CD8-positive, alpha-beta memory T cell (primary cell): ENCODE measurements at places on chromosomes 2 and 18.

DNA sequence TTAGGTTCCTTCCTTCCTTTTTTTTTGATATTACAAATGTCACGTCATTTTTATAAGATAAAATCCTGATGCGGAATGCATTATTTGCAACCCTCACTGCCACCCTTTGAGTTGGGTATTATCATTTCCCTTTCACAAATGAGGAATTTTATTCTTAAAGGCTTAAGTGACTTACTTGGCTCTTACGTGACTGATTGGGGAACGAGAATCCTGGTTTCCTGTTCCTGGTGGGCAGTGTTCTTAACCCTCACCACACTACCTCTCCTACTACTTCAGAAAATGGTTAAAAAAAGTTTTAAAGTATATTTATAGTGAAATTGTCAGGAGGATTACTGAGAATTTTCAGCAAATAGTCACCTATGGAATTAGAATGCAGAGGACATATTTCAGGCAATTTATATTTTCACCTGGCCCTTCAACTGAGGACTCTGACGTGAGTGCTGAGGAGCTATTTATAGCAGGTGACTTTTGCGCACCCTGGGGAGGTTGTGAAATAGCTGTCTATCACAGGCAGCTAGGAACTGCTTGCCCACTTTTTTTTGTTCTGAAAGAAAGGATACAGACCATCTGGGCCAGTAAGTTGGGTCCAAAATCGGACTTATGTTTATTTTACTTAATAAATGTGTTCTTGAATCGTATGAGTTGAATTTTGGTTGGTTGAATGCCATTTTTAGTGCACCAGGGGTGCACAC, 18.7 kb upstream of the RASGRP3 start:
- H3K27me3 ChIP-seq: no peaks in the 10 kb centered on the region
- no peak overlapping the region for H3K27ac ChIP-seq
- DNase-seq: no peak
- H3K4me1 ChIP-seq: no peaks in the 10 kb centered on the region
- no peak overlapping the region for H3K4me3 ChIP-seq

DNA sequence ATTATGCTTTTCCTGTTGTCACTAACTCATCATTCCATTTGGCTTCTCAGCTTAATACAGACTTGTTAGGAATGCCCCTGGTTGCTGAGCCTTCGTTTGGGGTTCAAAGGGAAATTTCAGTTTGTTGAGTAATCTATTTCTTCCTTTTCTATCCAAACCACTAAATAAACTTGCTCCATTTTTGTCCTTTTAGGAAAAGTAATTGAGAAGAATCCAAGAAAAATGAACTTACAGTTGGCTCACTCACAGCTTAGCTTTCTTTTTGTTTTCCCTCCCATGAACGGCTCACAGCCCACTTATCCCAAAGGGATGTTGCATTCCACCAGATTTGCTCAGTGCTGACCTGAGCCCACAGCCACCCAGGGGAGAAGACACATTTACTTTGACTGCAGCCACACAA, 73.9 kb downstream of the SOX11 start:
- no peak overlapping the region for H3K4me3 ChIP-seq
- H3K27me3 ChIP-seq: no peaks in the 10 kb centered on the region
- no peaks in the 10 kb centered on the region for H3K36me3 ChIP-seq
- DNase-seq: no peak
- H3K27ac ChIP-seq: no peak overlapping the region
- no peaks in the 10 kb centered on the region for H3K4me1 ChIP-seq

- no peaks in the 10 kb centered on the region for H3K27me3 ChIP-seq
- H3K4me1 ChIP-seq: no peaks in the 10 kb centered on the region
- H3K4me3 ChIP-seq: no peak overlapping the region
- DNase-seq: no peak
- no peaks in the 10 kb centered on the region for H3K36me3 ChIP-seq
- H3K27ac ChIP-seq: no peak overlapping the region
Measured at GRCh38 chr2:229268626-229269025, 2.5 kb downstream of the PID1 start.

GRCh38 chr2:175844169-175844568, 157.9 kb downstream of the LNPK start:
- no peak for DNase-seq
- H3K27ac ChIP-seq: no peak overlapping the region
- H3K4me3 ChIP-seq: no peak overlapping the region
- H3K4me1 ChIP-seq: no peaks in the 10 kb centered on the region
- no peaks in the 10 kb centered on the region for H3K27me3 ChIP-seq
- no peaks in the 10 kb centered on the region for H3K36me3 ChIP-seq

GRCh38 chr2:218006741-218007140, 3.9 kb upstream of the TNS1 start:
- no peak overlapping the region for H3K27ac ChIP-seq
- no peaks in the 10 kb centered on the region for H3K36me3 ChIP-seq
- no peak for DNase-seq
- H3K4me3 ChIP-seq: no peak overlapping the region

- H3K36me3 ChIP-seq: no peaks in the 10 kb centered on the region
- H3K4me3 ChIP-seq: no peak overlapping the region
- DNase-seq: no peak
- H3K27me3 ChIP-seq: no peaks in the 10 kb centered on the region
- H3K4me1 ChIP-seq: peaks cover 87% of the 10 kb centered on the region
Measured at GRCh38 chr2:101770726-101771125, 73.2 kb downstream of the MAP4K4 start.

GRCh38 chr2:237351046-237351445, 62.9 kb downstream of the COL6A3 start:
- DNase-seq: no peak
- H3K36me3 ChIP-seq: no peaks in the 10 kb centered on the region
- H3K4me1 ChIP-seq: no peaks in the 10 kb centered on the region
- H3K4me3 ChIP-seq: no peak overlapping the region
- H3K27ac ChIP-seq: no peak overlapping the region

DNA sequence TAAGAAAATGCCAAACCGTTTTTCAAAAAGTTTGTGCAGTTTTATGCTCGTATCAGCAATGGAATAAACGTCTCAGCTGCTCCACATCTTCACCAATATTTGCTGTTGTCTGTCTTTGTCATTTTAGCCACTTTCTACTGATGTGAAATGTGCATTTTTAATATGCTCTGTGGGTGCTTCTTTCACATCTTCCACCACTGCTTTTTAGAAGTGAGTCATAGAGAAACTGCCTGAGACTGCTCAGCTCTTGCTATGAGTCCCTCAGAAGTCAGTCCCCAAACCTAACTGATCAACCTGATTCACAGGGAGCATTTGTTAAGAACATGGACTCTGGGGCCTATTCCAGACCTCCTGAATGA, 41.0 kb upstream of the EPC2 start:
- DNase-seq: no peak
- H3K4me3 ChIP-seq: no peak overlapping the region
- no peak overlapping the region for H3K27ac ChIP-seq
- no peaks in the 10 kb centered on the region for H3K36me3 ChIP-seq
- H3K4me1 ChIP-seq: no peaks in the 10 kb centered on the region

DNA sequence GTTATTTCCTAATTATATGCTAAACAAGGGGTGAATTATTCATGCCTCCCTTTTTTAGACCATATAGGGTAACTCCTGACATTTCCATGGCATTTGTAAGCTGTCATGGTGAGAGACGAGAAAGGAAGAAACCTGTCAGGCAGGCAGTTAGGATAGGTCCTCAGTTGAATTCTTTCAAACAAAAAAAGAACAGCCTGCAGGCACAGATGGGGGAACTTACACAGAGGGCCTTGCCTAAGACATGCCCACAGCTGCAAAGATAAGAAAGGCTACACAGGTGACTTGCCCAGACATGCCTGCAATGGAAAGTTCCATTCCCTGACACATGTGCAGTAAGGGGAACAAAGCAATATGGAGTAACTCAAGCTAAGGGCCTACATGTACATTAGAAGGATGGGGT, 128.1 kb downstream of the TMEM163 start:
- no peaks in the 10 kb centered on the region for H3K27me3 ChIP-seq
- H3K36me3 ChIP-seq: no peaks in the 10 kb centered on the region
- no peak for DNase-seq
- no peak overlapping the region for H3K4me3 ChIP-seq
- no peaks in the 10 kb centered on the region for H3K4me1 ChIP-seq

GRCh38 chr2:29753671-29754444, 167.5 kb downstream of the ALK start:
- no peak for DNase-seq
- no peak overlapping the region for H3K27ac ChIP-seq
- H3K4me3 ChIP-seq: no peak overlapping the region
- no peaks in the 10 kb centered on the region for H3K4me1 ChIP-seq

DNA sequence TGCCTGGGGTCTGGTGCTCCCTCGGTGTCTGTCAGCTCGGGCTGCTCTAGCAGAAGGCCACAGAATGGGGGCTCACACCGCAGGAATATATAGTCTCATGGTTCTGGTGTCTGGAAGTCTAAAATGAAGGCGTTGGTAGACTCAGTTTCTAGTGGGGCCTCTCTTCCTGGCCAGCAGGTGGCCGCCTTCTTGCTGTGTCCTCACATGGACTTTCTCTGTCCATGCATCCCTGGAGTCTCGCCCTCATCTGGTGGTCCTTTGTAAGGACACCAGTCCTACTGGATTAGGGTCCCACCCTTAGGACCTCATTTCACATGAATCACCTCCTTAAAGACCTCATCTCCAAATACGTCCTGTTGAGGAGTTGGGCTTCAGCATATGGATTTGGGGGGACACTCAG, 65.7 kb downstream of the RRM2 start:
- no peaks in the 10 kb centered on the region for H3K4me1 ChIP-seq
- no peak overlapping the region for H3K4me3 ChIP-seq
- H3K27me3 ChIP-seq: no peaks in the 10 kb centered on the region
- H3K36me3 ChIP-seq: no peaks in the 10 kb centered on the region

DNA sequence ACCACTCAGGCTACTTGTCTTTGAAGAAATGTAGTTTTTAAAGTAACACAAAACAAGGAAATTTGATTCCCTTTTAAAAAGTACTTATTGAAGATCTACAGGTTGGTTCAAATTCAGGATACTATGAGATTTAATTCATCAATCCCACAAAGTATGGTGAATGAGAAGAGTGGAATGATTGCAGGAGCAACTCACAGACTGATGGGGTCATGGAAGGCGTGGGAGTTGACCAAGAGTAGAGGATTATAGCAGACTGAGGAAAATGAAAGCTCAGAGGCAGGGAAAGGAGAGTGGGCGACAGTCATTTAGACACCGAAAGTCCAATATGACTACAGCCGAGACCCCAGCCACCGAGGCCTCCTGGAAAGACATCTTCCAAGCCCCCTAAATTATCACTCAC, 12.5 kb upstream of the DAPL1 start:
- H3K27me3 ChIP-seq: no peaks in the 10 kb centered on the region
- H3K4me1 ChIP-seq: no peaks in the 10 kb centered on the region

GRCh38 chr18:13565228-13565627, 161.1 kb downstream of the FAM210A start:
- H3K36me3 ChIP-seq: no peaks in the 10 kb centered on the region
- H3K27me3 ChIP-seq: no peaks in the 10 kb centered on the region
- no peak overlapping the region for H3K4me3 ChIP-seq

- H3K36me3 ChIP-seq: no peaks in the 10 kb centered on the region
- no peaks in the 10 kb centered on the region for H3K4me1 ChIP-seq
- H3K27ac ChIP-seq: no peak overlapping the region
Measured at GRCh38 chr2:227205701-227206100, 41.3 kb downstream of the COL4A3 start.
